ENCODE measurements at places on chromosomes 1 and 21. TPM values are rescaled to one million over a fixed set of nuclear protein-coding genes. Genes with fewer than 3 reads are reported as not detected.
A peak's percentile ranks its signal among the peaks of the same experiment; 100 is the strongest.

C1QC gene
- total RNA-seq: 241 TPM

DNA sequence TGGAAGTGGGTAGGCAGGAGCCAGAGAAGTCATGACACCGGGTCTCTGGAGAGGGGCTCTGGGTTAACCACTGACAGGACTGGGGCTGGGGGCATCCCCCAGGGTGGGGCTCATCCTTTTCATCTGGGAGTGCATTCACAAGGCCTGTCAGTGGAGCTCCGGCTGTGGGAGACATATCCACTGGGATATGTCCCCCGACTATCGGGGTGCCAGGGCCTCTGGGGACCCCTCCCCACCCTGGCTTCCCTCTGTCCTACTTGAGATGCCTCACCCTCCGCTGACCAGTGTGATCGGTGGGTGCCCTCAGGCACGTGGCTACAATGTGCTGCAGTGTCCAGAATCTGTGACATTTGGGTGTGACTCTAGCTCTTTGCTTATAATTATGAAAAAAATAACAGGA lies 92.3 kb upstream of the CD34 start:
- H3K4me3 ChIP-seq: no peak overlapping the region
- H3K27ac ChIP-seq: no peak overlapping the region
- H3K4me1 ChIP-seq: peaks cover 5% of the 10 kb centered on the region
- no peaks in the 10 kb centered on the region for H3K27me3 ChIP-seq

- H3K4me3 ChIP-seq: peak overlapping the region; percentile 72
- no peaks in the 10 kb centered on the region for H3K36me3 ChIP-seq
- peaks cover 31% of the 10 kb centered on the region for H3K4me1 ChIP-seq
- DNase-seq: no peak
Observed at GRCh38 chr1:22711591-22712501, 1.2 kb downstream of the EPHB2 start.

GRCh38 chr1:228087771-228088251 lies 5.3 kb downstream of the ARF1 start:
- no peak for DNase-seq
- H3K27me3 ChIP-seq: no peaks in the 10 kb centered on the region
- peaks cover 70% of the 10 kb centered on the region for H3K4me1 ChIP-seq
- no peak overlapping the region for H3K27ac ChIP-seq

TEX38 gene
- not detected for total RNA-seq

ACTL8 gene
- not detected for total RNA-seq

ATP6V1G3 gene
- not detected for total RNA-seq

BATF3 gene
- total RNA-seq: 26.6 TPM

TMEM125 gene
- total RNA-seq: 0.63 TPM

DNA sequence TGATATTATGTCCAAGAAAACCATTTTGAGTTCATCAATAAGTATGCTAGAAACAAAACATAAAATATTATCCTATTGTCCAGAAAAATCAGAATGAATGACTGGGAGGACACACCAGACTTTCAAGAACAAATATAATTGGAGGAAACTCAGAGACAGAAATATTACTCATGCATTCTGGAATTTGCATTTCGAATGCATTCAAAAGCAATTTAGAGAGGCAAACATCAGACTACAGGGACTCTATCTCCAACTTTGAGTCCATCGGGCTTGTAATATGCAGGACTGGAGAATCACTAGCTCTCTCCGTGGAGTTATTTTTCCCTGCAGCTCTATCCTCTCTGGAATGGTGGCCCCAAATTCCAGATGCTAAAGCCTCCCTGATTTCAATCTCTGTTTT lies 161.8 kb downstream of the CDC42BPA start:
- H3K27ac ChIP-seq: no peak overlapping the region
- no peak for DNase-seq

GRCh38 chr21:42579456-42580075 lies 65.9 kb downstream of the SLC37A1 start:
- no peak overlapping the region for H3K27ac ChIP-seq
- H3K27me3 ChIP-seq: no peaks in the 10 kb centered on the region
- H3K36me3 ChIP-seq: no peaks in the 10 kb centered on the region
- no peaks in the 10 kb centered on the region for H3K4me1 ChIP-seq

- DNase-seq: no peak
- no peaks in the 10 kb centered on the region for H3K36me3 ChIP-seq
- H3K27ac ChIP-seq: no peak overlapping the region
- no peaks in the 10 kb centered on the region for H3K27me3 ChIP-seq
- H3K4me3 ChIP-seq: no peak overlapping the region
Observed at GRCh38 chr1:71918630-71919029, 363.7 kb downstream of the NEGR1 start.

- no peaks in the 10 kb centered on the region for H3K27me3 ChIP-seq
- H3K4me1 ChIP-seq: no peaks in the 10 kb centered on the region
- no peak overlapping the region for H3K27ac ChIP-seq
- no peak for DNase-seq
- H3K36me3 ChIP-seq: no peaks in the 10 kb centered on the region
Observed at GRCh38 chr1:204947338-204947737, 76.7 kb downstream of the NFASC start.

CYP4B1 gene
- 117 TPM for total RNA-seq

DNA sequence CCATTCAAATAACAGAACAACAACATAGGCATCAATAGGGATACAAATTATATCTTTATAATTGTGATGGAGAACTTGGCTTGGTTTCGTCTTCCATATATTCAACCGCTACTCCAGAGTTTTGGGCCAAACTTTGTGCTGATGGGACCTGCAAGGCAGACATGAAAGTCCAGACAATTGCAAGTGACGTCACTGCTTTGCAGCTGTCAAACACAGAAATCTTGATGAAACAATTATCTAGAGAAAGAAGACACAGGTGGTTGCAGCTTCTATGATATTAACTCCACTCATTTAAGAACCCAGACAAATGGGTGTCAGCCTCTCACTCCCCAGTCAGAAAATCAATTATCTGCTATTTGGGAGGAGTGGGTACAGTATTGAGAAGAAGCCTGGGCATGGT lies 390.6 kb downstream of the NUF2 start:
- no peaks in the 10 kb centered on the region for H3K36me3 ChIP-seq
- H3K4me3 ChIP-seq: no peak overlapping the region
- DNase-seq: no peak
- H3K27me3 ChIP-seq: no peaks in the 10 kb centered on the region
- H3K27ac ChIP-seq: no peak overlapping the region

- peak overlapping the region; percentile 99 for H3K4me3 ChIP-seq
- peak overlapping the region; percentile 97 for H3K27ac ChIP-seq
- H3K36me3 ChIP-seq: no peaks in the 10 kb centered on the region
- peaks cover 13% of the 10 kb centered on the region for H3K4me1 ChIP-seq
- no peak for DNase-seq
Observed at GRCh38 chr1:154998818-154999570, 3.6 kb upstream of the ZBTB7B start.

DNA sequence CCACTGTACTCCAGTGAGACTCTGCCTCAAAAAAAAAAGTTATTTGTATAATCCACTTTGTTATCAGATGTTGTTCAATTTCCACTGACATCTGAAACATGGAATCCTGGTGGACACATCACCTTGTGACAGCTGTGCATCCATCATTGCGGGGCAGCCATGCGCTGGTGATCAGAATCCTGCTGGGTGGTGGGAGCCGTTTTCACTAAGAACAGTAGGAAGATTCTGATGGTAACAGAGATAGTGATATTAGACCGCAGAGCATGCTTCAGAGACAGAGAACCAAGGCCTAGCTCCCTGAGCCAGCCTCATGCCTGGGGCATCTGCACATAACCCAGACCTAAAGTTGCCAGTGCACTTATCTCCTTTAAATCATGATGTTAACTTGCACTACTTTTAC lies 3.1 kb upstream of the SPRR3 start:
- H3K36me3 ChIP-seq: no peaks in the 10 kb centered on the region
- H3K4me1 ChIP-seq: no peaks in the 10 kb centered on the region
- H3K4me3 ChIP-seq: no peak overlapping the region
- DNase-seq: no peak
- no peak overlapping the region for H3K27ac ChIP-seq

DNA sequence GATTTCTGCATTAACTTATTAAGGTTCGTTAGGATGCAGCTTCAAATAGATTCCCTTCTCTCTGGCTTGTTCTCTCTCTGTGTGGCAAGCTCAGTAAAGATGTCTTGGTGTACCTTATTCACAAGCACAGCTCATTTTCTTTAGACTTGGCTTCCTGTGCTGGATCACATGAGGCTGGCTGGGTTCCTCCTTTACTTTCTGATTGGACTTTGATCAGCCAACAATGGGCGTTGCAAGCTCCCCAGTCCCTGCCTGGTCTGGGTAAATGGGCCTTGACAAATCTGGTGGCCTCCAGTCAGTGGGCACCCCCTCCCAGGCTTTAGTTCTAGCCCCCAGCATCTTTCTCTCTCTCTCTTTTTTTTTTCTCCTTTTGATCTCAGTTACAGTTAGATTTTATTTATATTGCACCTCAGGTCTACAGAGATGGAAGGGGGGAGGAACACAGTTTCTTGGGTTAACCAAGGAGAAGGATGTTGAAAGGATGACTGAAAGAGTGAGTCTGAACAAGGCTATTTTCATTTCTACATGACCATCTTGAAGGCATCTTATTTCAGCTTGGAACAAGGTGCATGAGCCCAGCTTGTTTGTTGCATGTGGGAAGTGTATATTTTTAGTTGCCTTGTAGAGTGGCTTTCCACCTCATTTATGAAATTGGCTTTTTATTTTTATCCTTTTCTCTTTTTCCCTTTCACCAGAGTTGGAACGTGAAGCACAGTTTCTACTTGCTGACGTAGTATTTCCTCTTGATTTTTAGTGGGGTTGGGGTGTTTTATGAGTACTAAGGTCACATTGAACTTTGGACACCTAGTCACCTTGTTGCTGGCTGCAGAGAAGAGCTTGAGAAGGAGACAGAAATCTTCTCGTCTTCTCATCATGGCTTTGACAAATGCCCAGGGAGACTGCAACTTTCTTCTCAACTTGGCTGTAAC lies 77.1 kb downstream of the PBX1 start:
- H3K4me1 ChIP-seq: peaks cover 45% of the 10 kb centered on the region
- DNase-seq: no peak
- H3K36me3 ChIP-seq: no peaks in the 10 kb centered on the region
- H3K27ac ChIP-seq: no peak overlapping the region
- no peaks in the 10 kb centered on the region for H3K27me3 ChIP-seq

GRCh38 chr1:178960482-178961240 lies 65.0 kb upstream of the FAM20B start:
- no peak for DNase-seq
- H3K27ac ChIP-seq: no peak overlapping the region
- H3K36me3 ChIP-seq: no peaks in the 10 kb centered on the region
- peaks cover 4% of the 10 kb centered on the region for H3K4me1 ChIP-seq
- no peak overlapping the region for H3K4me3 ChIP-seq

GRCh38 chr1:218346391-218347204 lies 1.5 kb downstream of the TGFB2 start:
- no peaks in the 10 kb centered on the region for H3K27me3 ChIP-seq
- peaks cover 27% of the 10 kb centered on the region for H3K4me1 ChIP-seq
- peak overlapping the region; percentile 78 for H3K27ac ChIP-seq
- H3K36me3 ChIP-seq: no peaks in the 10 kb centered on the region
- no peak for DNase-seq

GRCh38 chr1:165954940-165955339 lies 127.5 kb downstream of the UCK2 start:
- no peak overlapping the region for H3K4me3 ChIP-seq
- no peak for DNase-seq
- no peaks in the 10 kb centered on the region for H3K36me3 ChIP-seq
- no peak overlapping the region for H3K27ac ChIP-seq
- H3K27me3 ChIP-seq: no peaks in the 10 kb centered on the region

DNA sequence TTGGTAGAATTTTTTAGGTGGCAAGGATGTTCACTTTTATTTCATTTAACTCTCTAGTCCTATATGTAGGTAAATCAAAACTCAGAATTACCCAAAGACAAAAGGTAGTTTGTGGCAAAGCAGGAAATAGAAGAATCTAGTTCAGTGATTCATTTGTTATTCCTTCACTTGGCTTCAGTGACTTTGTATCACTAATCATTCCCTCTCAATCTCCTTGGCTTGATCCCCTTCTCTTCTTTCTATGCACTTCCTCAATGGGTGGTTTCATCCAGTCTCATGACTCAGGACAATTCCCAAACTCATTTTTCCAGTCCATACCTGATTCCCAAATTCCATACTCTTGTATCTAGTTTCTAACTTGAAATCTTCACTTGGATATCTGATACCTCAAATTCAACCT lies 64.9 kb downstream of the PRKACB start:
- no peaks in the 10 kb centered on the region for H3K27me3 ChIP-seq
- no peak overlapping the region for H3K27ac ChIP-seq
- peaks cover 7% of the 10 kb centered on the region for H3K36me3 ChIP-seq

GRCh38 chr1:38489844-38490270 lies 369.7 kb downstream of the RRAGC start:
- no peaks in the 10 kb centered on the region for H3K4me1 ChIP-seq

- H3K4me1 ChIP-seq: no peaks in the 10 kb centered on the region
- no peaks in the 10 kb centered on the region for H3K27me3 ChIP-seq
- DNase-seq: no peak
- no peak overlapping the region for H3K27ac ChIP-seq
Observed at GRCh38 chr1:210049616-210050015, 111.6 kb downstream of the SYT14 start.

CA6 gene
- total RNA-seq: not detected

DNA sequence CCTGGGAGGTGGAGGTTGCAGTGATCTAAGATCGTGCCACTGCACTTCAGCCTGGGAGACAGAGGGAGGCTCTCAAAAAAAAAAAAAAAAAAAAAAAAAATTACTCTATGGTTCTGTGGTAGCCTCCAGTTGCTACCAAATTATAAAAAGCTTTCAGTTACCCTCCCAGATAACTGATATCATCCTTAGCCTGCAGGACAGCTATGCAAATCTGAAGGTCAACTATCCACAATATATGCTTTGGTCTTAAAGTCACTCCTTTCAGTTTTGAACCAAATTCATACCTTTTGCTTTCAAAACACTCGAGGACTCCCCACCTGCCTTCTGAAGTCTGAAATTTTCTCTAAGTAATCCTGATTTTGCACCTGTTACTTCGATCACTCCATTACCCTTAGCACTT lies 3.1 kb downstream of the MIXL1 start:
- no peaks in the 10 kb centered on the region for H3K4me1 ChIP-seq
- H3K27ac ChIP-seq: no peak overlapping the region
- H3K36me3 ChIP-seq: no peaks in the 10 kb centered on the region
- H3K27me3 ChIP-seq: no peaks in the 10 kb centered on the region

- H3K27ac ChIP-seq: no peak overlapping the region
- H3K27me3 ChIP-seq: no peaks in the 10 kb centered on the region
- DNase-seq: no peak
- no peaks in the 10 kb centered on the region for H3K36me3 ChIP-seq
- no peaks in the 10 kb centered on the region for H3K4me1 ChIP-seq
Observed at GRCh38 chr1:116753312-116753711, 918 bp upstream of the CD2 start.

- H3K4me1 ChIP-seq: no peaks in the 10 kb centered on the region
- H3K27me3 ChIP-seq: no peaks in the 10 kb centered on the region
- H3K36me3 ChIP-seq: peaks cover 3% of the 10 kb centered on the region
Observed at GRCh38 chr1:244713332-244713731, 60.4 kb downstream of the DESI2 start.
